NCI-H345 (cell line): ENCODE measurements at places on chromosomes 2 and 18.

DNA sequence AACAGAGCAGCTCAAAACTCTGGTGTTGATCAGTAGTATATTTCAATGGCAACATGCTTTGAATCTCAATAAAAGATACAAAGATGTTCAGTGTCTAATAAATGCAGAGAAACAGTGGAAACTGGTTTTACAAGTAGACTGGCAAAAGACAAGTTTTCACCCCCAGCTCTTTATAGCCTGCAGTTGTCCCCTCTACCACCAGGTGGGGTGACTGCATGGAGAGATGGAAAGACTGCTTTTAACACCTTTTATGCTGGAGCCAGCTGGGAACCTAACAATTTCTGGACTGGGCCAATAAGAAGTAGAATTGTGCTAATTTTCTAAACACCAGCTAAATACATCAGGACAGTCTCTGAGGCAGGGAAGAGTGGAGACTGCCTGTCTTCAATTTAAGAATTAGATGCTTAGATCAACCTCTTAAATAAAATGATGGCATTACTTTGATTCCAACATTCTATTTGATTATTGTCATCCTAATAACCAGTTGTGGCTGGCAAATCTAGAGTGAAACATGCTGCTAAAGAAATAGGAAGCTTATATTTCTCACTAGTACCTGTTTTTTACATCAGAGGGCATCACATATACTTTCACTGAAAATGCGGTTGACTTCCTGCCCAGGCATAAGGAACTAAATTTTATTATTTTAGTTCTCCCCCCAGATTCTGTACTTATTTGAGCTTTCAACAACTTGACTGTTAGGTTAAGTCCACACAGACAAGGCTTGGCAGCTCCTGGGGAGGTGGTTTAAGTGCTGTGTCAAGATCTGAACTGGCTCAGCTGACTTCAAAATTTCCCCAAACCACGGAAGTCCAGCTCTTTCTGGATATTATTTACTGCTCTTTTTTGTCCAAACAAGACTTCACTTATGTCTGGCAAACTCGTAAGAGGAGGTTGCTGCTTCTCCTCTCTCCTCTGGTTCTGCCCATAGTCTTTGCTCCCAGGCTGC, 140.5 kb downstream of the TPGS2 start:
- DNase-seq, result peak; percentile 52

DNA sequence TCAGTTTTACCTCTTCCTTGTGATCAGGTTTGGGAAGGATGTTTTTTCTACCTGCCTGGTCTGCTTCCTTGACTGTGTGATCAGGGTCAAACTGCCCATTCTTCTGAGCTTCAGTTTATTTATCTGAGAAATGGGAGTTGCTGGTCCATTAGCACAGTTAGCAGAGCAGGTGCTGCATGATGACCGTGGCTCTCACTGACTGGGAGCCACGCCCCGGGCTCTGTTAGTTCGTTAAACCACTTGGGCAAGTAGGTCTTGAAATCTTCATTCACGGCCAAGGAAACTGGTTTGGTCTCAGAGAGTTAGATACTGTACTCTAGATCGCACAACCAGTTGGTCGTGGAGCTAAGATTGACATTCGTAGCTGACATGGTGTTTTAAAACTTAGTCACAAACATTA, 41.7 kb downstream of the INPP5D start:
- no peak for DNase-seq

- no peak for DNase-seq
These were observed 31.3 kb downstream of the KIAA2012 start for GRCh38 chr2:202104286-202104870.

DNA sequence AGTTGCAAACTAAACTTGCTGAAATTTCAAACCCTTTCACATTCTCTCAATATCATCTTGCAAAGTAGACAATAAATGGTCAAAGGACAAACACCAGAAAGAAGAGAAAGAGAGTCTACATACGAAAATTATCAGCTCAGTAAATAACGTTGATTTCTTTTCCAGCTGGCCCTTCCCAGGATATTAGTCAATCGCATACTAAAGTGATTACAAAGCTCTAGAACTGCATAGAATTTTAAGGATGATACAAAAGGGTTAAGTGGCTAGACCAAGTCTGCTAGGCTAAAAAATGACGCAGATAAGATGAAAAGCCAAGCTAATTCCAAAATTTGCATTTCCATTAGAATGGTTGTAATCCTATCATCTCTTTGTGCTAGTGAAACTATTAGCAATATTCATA, 405.7 kb downstream of the FBXO15 start:
- no peak for DNase-seq

DNA sequence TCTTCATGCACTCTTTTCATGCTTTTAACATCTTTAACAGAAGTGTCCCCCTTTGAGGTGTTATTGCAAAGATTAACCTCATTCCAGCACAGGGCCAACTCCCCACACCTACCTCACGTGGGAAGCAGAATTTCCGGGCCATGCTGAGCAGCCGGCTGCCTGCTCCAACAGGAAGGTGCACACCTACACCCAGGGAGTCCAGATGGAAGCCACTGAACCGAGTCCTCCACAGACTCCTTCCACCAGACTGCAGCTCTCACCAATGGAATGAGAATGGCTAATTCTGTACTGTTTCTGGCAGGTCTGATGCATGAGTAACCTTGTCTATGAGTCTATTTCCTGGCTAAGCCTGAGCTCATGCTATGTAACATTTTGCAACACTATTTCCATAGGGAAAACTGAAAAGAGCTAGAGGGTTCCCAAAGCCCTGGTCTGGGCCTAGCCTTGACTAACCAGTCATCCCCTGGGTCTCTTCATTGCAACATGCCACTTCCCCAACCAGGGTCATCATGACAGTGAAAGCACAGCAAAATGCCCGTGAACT, 11.0 kb downstream of the ERFE start:
- no peak for DNase-seq

GRCh38 chr2:152682663-152683062, 34.6 kb downstream of the PRPF40A start:
- no peak for DNase-seq

GRCh38 chr18:62844850-62845643, 129.7 kb downstream of the PHLPP1 start:
- no peak for DNase-seq

DNA sequence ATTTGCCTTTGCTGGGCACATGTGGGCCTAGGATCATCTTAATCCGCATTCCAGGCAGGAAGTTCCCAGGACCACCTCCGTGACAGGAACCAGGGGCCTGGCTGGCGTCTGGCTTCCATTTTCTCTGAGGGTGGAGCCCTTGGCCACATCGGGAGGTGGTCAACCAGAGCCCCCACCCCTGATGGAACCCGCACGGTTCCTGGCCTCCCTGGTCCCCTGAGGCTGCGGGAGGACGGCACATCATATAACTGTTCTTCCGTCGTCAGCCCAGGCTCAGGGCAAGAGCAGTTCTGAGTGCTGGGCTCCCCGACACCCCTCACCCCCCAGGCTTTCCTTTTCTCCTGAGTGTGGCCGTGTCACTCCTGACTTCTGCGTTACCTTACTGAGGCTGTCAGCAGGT, 13.5 kb downstream of the ESPNL start:
- DNase-seq, result no peak
